AG04450 (cell line): ENCODE measurements at places on chromosomes 5 and 9. TPM values are rescaled to one million over a fixed set of nuclear protein-coding genes. Genes with fewer than 3 reads are reported as not detected.

The LECT2 gene
- polyA plus RNA-seq, result not detected in 2 replicates

DNA sequence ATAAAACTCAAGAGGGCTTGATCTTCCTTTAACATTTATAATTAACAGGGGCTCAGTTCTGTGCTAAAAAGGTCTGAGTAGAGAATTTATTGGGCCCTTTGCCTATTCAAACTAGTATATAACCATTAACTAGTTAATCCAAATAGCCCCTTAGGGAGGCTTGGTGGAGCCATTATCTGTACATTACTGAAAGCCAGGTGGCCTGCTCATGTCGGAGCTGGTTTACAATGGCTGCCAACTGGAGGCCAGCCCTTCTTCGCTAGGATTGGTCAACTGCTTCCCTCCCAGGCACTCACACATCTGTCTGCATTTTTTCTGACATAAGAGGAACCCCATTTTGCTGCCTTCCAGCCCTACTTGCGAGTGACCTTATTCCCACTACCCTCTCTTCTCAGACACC lies 30.4 kb upstream of the NDFIP1 start:
- DNase-seq, result no peak

The FAM219A gene
- polyA plus RNA-seq, result 8.0 and 9.8 TPM in 2 replicates

GRCh38 chr5:2817031-2817603 lies 65.6 kb upstream of the IRX2 start:
- DNase-seq, result no peak

DNA sequence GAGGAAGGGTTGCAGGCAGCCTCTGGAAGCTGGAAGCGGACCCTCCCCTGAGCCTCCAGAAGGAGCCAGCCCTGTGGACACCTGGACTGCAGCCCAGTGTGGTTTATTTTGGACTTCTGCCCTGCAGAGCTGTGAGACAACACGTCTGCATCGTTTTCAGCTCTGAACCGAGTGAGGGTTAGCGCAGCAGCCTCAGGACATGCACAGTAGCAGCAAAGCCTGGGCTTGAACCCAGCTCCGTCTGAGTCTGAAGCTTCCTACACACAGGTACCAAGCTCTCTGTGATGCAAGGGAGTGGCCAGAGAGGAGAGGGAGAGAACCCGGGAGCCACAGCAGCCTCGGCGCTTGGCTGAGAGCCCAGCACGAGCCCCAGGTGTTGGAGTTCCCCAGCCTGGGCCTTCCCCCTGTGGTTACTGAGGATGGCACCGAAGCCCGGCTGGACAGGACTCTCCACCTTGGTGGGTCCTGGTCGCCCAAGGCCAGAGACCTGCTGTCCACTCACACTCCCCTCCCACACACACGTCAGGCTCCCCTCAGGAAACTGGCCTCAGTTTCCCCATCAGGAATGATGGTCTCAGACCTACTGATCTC lies 128.2 kb downstream of the OLFM1 start:
- DNase-seq, result no peak

DNA sequence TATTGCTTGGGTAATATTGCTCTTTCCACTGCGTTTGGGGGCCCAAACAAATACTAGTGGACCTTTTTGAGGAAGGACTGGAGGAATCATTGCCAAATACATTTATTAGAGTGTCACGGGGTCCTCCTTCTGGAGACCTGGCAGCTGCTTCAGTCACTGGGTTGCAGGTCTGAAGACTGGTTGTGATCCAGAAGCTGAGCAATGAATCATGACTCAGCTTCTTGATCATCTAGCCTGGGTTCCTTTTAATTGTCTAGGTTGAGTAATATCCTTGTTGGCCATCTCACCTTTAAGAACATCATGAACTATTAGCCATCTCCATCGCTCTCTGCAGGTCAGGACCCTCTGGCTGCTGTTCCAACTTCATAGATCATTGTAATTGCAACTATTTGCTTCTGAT lies 15.4 kb upstream of the UBAP1 start:
- no peak for DNase-seq

The RC3H2 gene
- 41.5 and 47.2 TPM in 2 replicates for polyA plus RNA-seq
